Gastroesophageal sphincter (tissue), 4 donors: ENCODE measurements at places on chromosomes 7 and 10. TPM values are rescaled to one million over a fixed set of nuclear protein-coding genes. Genes with fewer than 3 reads are reported as not detected.

- no peaks in the 10 kb centered on the region for H3K4me1 ChIP-seq
- peak overlapping the region; percentile 75 for H3K27ac ChIP-seq
- no peak for ATAC-seq
Observed at GRCh38 chr10:600876-601659, 88.4 kb downstream of the DIP2C start.

LRRC61 gene
- total RNA-seq: 7.1 TPM

DNA sequence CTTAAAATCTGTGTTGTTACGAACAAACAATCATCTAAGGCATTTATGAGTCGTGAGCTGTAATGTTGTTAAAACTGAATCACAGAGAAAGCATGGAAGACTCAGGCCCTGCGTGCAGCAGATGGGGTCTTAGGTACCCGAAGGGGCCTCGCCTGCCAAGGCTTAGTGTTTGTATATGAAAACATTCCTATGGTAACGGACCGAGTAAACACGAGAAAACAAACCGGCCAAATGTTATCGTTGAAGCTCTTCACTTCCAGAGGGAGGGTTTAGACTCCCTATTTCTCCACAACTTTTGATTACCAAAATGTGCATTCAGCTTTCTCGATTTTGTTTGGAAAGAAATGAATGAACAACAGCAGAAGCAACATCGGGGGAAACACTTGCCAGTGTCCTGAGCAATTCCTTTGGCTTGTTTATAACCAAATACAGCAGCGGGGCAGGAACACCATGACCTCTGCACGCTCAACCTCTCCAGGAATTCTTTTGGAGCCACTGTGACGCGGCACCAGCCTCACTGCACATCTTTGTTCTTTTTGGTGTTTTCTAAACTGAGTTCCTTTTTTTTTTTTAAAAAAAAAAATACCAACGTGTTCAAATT, 121.6 kb upstream of the KLF6 start:
- peaks cover 14% of the 10 kb centered on the region for H3K4me1 ChIP-seq
- H3K4me3 ChIP-seq: no peak overlapping the region
- peak overlapping the region; percentile 36 for H3K27ac ChIP-seq
- peak; percentile 71 for ATAC-seq
- no peaks in the 10 kb centered on the region for H3K36me3 ChIP-seq
- no peaks in the 10 kb centered on the region for H3K27me3 ChIP-seq

- H3K27me3 ChIP-seq: no peaks in the 10 kb centered on the region
- no peaks in the 10 kb centered on the region for H3K4me1 ChIP-seq
Observed at GRCh38 chr10:18209241-18209640, 69.0 kb downstream of the CACNB2 start.

- no peak overlapping the region for H3K27ac ChIP-seq
- ATAC-seq: no peak
- no peak overlapping the region for H3K4me3 ChIP-seq
- H3K27me3 ChIP-seq: no peaks in the 10 kb centered on the region
Observed at GRCh38 chr7:152137476-152138025, 112.1 kb downstream of the GALNT11 start.

GRCh38 chr7:140685407-140686087, 11.0 kb upstream of the NDUFB2 start:
- no peaks in the 10 kb centered on the region for H3K4me1 ChIP-seq
- no peak overlapping the region for H3K4me3 ChIP-seq
- no peak for ATAC-seq
- H3K27ac ChIP-seq: no peak overlapping the region

ANKRD30A gene
- total RNA-seq: not detected

DNA sequence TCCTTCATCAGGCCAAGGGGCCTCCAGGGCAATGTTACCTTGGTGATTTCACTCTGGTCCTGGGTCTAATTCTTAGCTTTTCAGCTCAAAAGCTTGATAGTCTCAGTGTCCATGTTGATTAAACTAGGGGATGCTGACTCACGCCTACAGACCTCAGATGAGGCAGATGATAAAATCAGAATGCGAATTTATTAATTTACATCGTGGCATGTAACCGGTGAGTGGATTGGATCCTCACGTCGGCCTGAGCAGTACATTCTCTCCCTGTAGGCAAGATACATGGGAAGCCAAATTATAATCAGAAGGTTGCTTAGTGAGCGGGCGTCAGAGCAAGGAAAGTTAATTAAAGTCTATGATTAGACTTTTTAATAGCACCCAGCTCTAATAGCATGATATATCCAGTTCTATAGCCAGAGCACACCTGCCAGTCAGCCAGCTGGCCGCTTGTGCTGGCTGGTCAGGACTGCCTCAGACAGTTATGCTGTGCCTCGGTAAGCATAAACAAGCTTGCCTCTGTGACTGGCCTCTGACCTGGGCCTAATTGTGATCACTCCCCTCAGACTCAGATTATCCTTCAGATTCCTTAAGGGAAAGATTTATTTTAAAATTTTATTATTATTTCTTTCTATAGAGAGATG, 20.2 kb upstream of the CPA5 start:
- no peaks in the 10 kb centered on the region for H3K4me1 ChIP-seq
- H3K27ac ChIP-seq: no peak overlapping the region
- no peaks in the 10 kb centered on the region for H3K27me3 ChIP-seq

GRCh38 chr10:107814865-107815487, 650.5 kb upstream of the SORCS1 start:
- H3K27ac ChIP-seq: no peak overlapping the region
- ATAC-seq: peak; percentile 39
- no peaks in the 10 kb centered on the region for H3K4me1 ChIP-seq
- H3K27me3 ChIP-seq: no peaks in the 10 kb centered on the region
- no peak overlapping the region for H3K4me3 ChIP-seq

ZNF487 gene
- total RNA-seq: 5.1 TPM

DNA sequence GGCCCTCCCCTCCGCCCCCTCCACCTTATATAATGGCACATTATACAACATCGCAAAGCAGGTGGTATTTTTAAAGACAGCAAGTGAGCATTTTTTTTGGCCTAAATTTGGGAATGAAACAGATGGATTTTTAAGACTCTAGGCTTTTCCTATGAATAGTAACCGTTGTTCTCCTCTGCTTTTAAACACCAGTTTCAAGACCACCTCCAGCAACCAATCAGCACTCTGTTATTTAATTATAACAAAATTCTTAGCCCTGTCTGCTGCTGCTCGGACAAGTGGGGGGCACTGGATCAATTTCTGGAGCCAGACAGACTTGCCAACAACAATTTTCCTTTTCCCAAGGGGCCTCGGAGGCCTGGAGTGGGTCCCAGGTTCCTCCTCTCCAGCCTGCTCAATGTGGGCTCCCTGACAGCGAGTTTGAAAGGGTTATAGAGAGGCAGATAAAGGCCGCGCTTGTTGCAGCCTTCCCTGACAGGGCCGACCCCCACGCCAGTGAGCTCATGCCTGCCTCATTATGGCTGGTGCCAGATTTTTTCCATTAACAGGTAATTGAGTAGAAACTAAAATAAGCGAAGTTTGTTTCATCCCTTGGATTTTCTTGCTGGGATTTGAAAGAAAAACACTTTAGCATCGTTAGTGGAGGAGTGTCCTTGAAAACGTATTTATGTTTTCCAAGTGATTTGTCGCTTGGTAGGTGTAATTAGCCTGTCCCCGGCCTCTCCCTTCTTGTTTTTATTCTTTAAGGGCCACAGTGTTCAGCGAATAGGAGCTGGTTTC, 227.3 kb downstream of the TCF7L2 start:
- ATAC-seq: no peak
- no peak overlapping the region for H3K4me3 ChIP-seq
- H3K27me3 ChIP-seq: no peaks in the 10 kb centered on the region
- H3K4me1 ChIP-seq: no peaks in the 10 kb centered on the region
- H3K36me3 ChIP-seq: no peaks in the 10 kb centered on the region

LIPN gene
- total RNA-seq: 0.94 TPM

CHRM2 gene
- 51.7 TPM for total RNA-seq

DNA sequence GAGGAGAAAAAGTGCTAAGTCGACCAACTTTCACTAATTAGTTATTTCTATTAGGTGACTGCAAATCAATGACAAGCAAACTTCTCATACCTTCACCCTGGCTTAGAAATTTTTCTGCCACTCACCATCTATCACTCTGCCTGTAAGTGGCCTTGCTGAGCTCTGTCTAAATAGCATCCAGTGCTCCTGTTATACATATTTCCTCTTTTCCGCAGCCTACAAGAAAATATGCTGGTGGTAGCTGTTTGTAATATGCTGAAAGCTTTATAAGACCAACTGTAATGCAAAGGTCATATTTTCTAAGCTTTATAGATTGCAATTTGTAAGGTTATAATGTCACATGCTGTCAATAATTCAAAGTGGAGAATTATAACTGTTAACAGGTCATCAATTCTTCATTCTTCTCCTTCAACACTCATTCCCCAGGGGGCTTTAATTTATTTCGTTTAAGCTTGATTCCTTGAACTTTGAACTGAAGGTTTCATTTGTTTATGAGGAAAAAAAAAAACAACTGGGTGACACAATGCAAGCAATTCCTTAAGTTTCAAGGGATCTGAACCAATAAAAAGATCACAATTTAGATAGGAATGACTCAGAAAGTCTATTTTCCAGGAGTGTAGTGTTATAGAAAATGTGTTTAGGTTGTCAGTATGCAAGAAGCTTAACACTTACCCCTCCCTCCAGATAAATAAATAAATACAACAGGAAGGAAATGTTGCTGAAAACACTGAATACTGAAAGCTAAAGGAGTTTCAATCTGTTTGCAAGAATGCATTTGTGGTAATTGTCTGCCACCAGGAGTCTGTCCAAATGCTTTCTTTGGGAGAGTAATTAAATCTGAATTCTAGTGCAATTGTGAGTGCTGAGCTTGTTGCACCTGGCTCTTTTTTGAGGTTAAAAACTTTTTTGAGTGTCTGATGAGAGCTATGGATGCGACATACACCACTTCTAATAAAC, 183.7 kb downstream of the SORCS1 start:
- H3K27ac ChIP-seq: no peak overlapping the region
- H3K27me3 ChIP-seq: no peaks in the 10 kb centered on the region
- no peak for ATAC-seq
- H3K36me3 ChIP-seq: no peaks in the 10 kb centered on the region
- no peaks in the 10 kb centered on the region for H3K4me1 ChIP-seq

- no peak for ATAC-seq
- H3K4me1 ChIP-seq: no peaks in the 10 kb centered on the region
- H3K27ac ChIP-seq: no peak overlapping the region
- no peaks in the 10 kb centered on the region for H3K27me3 ChIP-seq
Observed at GRCh38 chr10:44858017-44858371, 53.1 kb upstream of the TMEM72 start.

- ATAC-seq: no peak
- H3K27ac ChIP-seq: no peak overlapping the region
- H3K27me3 ChIP-seq: no peaks in the 10 kb centered on the region
- no peaks in the 10 kb centered on the region for H3K4me1 ChIP-seq
Observed at GRCh38 chr7:43944286-43944685, 18.1 kb downstream of the UBE2D4 start.
